Activated T-cell treated with anti-CD3 and anti-CD28 coated beads for 48 hours (primary cell): ENCODE measurements at places on chromosomes 7 and 10.

DNA sequence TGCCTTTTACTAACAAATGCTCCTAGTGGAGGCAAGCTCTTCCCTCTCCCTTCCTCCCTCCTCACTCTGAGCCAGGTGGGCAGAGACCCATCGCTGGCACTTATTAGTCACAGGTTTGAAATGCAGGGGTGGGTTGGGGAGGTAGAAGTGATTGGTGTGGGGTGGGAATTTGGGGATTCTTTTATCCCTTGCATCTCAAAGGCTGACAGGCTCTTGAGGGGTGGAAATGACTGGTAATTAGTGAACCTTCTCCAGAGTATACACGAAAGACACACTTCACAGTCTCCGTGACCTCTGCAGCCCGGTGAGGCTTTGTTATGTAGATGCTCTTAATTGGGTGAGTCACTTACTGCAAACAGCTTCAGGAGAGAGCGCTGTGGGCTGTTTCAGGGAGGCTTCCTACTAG lies 13.9 kb upstream of the LRMDA start:
- no peak for DNase-seq

DNA sequence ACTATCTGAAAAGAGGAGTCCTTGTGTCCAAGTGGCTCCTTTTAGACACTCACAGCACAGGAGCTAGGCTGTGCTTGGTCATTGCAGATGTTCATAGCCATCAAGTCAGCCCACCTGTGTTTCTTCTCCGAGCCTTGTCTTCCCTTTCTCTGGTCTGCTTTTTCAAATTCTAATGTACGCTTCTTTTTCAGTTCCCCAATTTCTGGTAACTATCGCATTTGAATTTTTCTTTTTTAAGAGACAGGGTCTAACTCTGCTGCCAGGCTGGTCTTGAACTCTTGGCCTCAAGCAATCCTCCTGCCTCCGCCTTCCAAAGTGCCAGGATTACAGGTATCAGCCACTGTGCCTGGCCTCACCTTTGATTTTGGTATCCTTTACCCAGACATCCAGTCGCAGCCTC lies 18.9 kb downstream of the APBB1IP start:
- DNase-seq, result no peak

DNA sequence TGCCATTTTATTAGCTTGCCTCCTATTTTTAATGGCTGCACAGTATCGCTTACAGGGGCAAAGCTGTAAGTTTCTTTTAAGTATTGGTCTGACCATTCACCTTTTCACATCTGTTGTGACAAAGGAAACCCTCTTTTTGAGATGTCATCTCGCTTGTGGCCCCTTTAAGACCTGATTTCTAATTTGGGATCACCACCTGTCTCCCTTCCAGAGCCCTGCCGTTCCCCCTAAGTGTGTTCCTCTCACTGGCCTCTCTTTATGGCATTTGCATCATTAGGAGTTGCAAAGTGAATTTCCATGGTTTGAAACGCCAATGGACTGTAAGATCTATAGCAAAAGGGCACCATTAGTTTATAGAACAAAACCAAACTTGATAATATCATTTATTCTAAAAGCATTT lies 1.4 kb downstream of the EPDR1 start:
- no peak for DNase-seq

DNA sequence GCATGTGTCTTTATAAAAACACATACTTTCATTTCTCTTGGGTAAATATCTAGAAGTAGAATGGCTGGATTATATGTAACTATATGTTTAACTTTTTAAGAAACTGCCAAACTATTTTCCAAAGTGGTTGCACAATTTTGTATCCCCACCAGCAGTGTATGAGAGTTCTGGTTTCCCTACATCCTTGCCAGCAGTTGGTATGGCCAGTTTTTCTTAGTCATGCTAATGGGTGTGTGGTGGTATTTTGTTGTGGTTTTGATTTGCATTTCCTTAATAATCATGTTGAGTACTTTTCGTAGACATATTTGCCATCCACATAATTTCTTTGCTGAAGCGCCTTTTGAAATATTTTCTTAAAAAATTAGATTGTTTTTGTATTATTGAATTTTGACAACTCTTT lies 60.3 kb downstream of the NEUROG3 start:
- no peak for DNase-seq

- DNase-seq, result no peak
Observed at GRCh38 chr10:49235392-49235791, 47.2 kb upstream of the TMEM273 start.

DNA sequence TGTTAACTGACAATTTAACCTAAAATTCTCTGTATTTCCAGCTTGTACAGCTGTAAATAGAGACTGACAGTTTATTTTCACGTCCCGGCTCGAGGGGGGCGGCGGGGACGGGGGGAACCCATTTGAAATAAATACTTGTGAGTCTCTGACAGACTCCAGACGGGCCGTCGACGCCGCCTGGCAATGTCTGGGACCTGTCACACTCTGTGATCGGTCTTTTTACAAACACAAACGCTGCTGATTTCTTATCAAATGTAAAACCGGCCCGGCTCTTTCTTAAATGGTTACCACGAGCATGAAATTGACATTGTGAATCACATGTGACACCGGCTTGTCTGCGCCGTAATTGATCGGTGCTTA lies 57.0 kb downstream of the UNCX start:
- DNase-seq, result no peak

GRCh38 chr10:73910764-73911552 lies at the start of gene PLAU:
PLAU (plus strand) TSS chr10:73911132; CDS start chr10:73911556, 424 bp downstream.
- DNase-seq, result no peak

- DNase-seq, result no peak
Observed at GRCh38 chr10:116082206-116082605, 190.8 kb downstream of the GFRA1 start.

DNA sequence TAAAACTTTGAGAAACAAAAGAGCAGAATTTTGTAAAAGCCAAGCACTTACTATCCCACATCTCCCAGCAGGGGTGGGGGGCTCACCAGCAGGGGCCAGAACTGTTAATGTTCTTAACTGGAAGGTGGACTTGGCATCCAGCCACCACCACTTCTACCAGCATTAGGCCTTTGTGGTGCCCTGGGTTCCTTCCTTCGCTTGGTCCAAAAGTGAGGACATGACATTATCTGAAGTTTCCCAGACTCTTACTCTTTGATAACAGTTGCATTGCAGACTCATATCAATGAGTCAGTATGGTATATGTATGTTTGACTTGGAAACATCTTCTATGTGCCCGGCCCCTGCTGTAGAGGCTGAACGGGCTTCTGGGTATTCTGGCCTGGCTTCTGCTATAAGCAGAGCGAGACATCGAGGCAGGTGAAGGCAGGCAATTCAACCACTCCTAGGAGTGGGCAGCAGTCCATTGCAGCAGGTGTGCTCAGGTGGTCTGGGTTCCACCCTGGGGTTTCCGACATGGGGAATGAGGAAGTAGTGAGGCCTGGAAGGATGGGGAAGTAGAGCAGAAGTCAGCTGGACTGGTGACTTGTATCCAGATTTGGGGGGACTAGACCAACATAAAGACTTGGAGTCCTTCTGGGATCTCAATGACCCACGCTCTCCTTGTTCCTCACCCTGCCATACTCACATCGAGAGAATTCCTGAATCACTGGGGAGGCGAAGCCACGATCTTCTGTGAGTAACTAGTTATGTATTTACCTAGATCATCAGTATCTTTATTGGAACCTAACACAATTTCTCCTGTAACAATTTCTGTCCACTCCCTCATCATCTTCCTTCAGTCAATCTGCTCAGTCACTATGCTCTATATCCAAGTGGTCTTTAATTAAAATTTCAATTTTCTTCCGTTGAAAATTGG lies 4.1 kb downstream of the ZNF777 start:
- no peak for DNase-seq

DNA sequence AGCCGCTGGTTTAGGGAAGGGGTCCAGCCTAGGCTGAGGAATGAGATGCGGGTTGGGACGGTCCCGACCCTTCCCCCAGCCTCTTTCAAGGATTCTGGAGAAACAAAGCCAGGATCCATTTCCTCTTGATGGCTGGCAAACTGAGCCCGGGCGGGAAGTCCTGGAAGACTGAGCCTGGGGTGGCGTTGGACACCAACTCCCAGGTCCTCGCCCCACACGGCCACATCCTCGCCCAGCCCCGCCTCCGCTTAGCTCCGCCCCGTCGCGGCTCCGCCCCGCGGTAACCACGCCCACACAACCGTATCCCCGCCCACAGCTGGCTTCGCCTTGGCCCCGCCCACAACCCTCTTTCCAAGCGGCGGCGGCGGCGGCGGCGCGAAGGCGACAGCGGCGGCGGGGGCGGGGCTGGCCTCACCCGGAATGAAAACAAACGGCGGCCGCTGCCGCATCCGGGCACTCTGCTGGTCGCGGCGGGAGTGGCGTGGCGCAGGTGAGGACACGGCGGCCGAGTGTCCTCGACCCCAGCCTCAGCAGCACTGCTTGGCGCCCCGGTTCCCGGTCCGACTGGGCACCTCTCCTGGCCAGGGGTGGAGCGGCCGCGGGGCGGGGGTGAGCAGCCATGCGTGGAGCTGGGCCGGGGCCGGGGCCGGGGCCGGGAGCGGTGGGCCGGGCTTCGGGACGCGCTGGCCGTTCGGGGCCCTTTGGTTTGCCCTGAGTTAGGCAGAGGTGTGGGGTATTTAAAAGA lies at the start of gene NUB1:
NUB1 (plus strand) TSS at position 456 of the 745 bp plus-strand sequence. CDS start 3,538 bp downstream, outside the sequence.
- DNase-seq, result peak; percentile 92

GRCh38 chr10:123837756-123838155 lies 53.9 kb downstream of the CPXM2 start:
- no peak for DNase-seq

- no peak for DNase-seq
Observed at GRCh38 chr10:28797904-28798371, 120.6 kb downstream of the BAMBI start.

GRCh38 chr7:159007996-159008389 lies 136.7 kb downstream of the VIPR2 start:
- no peak for DNase-seq

GRCh38 chr7:131945313-131945911 lies 389.0 kb upstream of the PODXL start:
- DNase-seq, result peak; percentile 42

GRCh38 chr10:103635580-103635979 lies 142.1 kb downstream of the NEURL1 start:
- no peak for DNase-seq

DNA sequence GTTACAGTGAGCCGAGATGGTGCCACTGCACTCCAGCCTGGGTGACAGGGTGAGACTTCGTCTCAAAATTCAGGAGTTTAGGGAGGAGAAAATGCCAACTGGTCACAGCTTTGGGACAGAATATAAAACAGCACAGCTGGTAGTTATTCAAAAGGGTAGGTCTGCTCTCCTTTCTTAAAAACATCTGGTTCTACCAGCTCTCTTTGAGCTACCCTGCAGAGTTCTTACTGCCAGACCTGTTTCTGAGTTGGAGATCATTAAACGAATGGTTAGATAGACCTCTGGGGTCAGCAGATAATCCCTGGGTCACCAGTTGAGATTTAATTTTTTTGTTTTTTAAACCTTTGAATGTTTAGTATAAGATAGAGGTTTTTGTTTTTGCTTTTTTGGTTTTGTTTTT lies 52.6 kb downstream of the MCU start:
- no peak for DNase-seq

DNA sequence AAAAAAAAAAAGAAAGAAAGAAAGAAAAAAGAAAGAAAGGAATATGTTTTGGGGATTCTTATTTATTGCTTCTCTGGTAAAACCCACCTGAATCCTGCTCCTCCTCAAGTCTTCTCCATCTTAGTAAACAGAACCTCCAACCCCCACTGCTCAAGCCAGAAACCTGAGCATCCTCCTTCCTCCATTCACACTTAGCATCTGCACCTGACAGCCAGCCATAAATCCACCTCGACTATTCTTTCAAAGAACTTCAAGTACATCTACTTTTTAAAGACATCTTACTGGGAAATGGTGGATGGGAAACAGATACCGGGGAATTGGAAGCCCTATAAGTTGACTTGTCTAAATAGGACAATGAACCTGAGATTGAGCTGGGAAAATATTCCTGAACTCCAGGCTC lies 519.9 kb upstream of the DPP6 start:
- no peak for DNase-seq

DNA sequence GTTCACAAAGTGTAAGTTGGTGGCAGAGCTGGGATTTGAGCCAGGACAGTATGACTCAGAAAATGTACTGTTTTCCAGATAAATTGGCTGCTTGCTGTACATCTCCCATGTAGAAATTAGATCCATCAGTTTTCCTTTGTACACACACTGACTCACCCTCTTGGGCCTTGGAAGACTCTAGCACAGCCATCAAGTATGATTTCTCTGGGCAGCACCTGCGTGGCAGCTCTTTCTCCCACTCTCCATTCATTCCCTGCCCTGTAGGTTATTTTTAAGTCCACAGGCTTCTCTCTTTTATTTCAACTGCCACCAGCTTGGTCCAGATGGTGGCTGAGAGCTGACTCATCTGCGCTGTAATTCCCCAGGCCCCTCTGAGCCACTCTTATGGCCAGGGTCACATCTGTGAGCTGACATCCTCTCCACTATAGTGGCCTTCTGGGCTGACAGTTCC lies 28.3 kb upstream of the SDK1 start:
- DNase-seq, result no peak

DNA sequence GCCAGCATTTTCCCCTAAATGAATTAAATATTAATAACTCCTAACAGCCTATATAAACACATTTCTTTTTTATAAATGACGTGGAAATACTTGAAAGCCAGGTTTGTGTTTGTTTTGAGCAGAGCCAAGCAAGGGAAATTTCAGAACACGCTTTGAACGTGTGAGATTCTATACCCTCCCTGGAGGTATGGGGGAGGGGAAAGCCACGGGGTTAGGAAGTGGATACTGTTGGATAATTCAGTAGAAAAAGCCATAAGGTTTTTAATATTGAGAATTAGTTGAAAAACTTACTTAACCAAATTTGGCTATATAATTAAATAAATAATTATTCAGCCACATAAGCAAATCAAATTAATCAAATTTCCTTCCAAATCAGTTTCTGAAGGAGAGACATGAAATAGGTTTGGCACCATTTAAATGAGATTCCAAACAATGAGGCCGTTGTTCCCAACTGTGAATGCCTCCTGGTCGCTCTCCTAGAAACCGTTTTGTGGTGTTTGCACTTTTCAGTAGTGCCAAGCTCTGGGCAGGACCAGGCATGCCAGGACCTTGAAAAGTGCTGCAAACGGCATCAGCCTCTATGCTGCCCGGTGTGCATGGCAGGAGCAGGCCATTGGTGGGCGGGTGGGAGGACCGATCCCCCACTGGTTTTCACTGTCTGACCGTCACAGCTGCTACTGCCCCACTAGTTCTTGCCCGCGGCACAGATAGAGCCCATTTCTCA lies 88.1 kb downstream of the SEPTIN14 start:
- no peak for DNase-seq

GRCh38 chr7:98165827-98166667 lies 45.2 kb upstream of the BHLHA15 start:
- DNase-seq, result peak; percentile 43

- no peak for DNase-seq
Observed at GRCh38 chr10:6988654-6989053, 408.6 kb upstream of the PRKCQ start.

- no peak for DNase-seq
Observed at GRCh38 chr7:1951159-1951536, 281.1 kb downstream of the ELFN1 start.

- DNase-seq, result no peak
Observed at GRCh38 chr7:107173691-107174406, 5.0 kb downstream of the HBP1 start.
